Hematopoietic multipotent progenitor cell treated with erythropoietin and hydrocortisone succinate and interleukin-3 and kit ligand, for 8 days (in vitro differentiated cells): ENCODE measurements at places on chromosomes 16 and 17.
A peak's percentile ranks its signal among the peaks of the same experiment; 100 is the strongest.

DNA sequence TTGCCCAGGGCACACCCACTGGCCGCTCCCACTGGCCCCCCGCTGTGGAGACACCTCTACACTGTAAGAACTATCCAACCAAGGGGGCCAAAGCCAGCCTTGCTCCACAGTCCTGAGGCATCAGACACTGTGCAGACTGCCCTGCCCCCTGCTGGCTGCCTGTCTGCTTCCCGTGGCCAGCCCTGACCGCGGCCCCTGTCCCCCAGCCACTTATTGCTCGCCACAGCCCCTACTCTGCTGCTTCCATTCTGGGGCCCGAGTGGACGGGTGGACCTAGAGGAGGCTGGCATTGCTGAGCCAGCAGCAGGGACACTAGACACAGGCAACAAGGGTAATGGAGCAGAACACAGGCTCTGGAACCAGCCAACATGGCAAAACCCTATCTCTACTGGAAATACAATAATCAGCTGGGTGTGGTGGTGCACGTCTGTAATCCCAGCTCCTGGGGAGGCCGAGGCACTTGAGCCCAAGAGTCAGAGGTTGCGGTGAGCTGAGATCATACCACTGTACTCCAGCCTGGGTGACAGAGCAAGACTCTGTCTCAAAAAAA is 19.7 kb upstream of the LRRC37A3 start:
- DNase-seq, result peak; percentile 73

GRCh38 chr17:43360376-43360738 is 38.4 kb upstream of the ARL4D start:
- peak; percentile 87 for DNase-seq

DNA sequence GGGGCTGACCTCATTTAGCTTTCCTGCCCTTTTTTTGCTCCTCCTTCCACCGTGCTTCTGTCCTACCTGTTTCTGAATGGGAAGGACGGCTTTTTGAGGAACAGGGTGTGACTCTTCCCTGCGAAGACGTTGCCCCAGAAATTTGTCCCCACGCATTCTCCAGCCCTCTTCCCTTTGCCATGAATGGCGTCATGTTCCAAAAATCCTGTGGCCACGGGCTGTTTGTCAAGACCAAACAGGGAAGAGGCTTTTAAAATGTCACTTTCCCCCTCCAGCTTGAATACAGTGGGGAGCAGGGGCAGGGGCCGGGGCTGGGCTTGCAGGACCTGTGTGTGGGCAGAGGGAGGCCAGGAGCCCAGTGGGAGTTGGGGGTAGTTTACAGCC is 13.9 kb downstream of the MPRIP start:
- DNase-seq, result no peak

DNA sequence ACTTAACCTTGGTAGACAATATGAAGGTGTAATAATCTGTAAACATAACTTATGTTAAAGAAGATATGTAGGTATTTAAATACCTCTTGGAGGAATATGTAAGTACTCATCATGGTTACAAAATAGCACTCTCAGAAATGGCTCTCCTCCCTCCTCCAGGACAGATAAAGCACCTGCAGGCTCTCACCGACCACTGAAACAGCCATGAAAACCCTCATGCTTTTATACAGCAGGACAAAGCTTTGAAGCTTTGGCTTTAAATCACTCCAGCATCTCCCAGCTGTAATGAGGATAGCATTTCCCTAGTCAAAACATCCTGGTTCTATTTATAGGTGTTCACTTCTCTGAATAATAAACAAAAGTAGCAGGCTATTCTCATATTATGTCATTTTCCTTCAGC is 69.1 kb upstream of the PMFBP1 start:
- no peak for DNase-seq

DNA sequence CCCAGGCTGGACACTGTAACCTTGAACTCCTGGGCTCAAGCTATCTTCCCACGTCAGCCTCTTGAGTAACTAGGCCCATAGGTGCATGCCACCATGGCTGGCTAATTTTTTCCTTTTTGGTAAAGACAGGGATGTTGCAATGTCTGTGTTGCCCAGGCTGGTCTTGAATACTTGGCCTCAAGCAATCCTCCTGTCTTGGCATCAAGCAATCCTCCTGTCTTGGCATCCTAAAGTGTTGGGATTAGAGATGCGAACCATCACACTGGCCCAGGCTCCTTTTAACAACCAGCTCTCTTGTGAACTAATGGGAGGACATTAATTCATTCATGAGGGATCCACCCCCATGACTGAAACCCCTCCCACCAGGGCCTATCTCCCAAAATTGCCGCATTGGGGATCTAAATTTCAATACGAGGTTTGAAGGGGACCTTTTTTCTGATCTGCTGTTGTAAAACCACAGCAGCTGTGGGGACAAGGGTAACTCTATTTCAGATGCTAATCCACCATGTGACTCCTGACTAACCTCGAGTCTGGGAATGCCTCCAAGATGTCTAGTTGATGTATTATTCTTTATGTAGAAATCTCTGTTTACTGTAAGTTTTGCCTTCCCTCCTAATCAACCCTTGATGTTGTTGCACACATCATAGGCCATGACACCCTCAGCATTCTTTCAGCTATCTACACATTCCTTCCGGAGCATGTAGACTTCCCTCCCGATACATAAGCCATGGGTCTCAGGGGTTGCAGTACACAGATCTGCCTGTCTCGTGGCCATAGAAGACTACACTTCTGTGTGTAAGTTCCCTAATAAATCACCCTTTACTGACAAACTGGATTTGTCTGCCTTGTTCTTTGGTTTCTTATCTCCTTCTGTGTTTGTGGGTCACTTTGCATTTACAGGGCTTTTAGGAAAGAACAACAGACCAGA is 37.6 kb downstream of the RNF112 start:
- DNase-seq, result no peak

DNA sequence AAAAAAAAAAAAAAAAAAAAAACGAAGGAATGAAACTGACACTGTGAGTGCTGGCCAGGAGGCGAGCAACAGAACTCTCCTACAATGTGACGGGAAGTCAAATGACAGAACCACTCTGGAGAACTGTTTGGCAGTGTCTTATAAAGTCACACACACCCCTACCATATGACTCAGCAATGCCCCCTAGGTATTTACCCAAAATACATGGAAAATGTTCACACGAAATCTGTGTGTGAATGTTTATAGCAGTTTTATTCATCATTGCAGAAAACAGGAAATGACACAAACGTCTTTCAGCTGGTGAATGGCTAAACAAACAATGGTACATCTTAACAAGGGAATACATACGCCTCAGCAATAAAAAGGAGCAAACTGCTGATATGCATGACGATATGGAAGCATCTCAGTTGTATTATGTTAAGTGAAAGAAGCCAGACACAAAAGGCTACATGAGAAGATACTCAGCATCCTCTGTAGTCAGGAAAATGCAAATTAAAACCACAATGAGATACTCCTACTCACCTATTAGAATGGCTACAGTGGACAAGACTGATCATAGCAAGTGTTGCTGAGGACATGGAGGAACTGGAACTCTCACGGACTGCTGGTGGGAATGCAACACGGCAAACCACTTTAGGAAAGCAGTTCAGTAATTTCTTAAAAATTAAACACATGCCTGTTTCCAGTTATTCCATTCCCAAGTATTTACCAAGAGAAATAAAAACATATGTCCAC is 74.7 kb downstream of the TBC1D16 start:
- DNase-seq, result no peak

DNA sequence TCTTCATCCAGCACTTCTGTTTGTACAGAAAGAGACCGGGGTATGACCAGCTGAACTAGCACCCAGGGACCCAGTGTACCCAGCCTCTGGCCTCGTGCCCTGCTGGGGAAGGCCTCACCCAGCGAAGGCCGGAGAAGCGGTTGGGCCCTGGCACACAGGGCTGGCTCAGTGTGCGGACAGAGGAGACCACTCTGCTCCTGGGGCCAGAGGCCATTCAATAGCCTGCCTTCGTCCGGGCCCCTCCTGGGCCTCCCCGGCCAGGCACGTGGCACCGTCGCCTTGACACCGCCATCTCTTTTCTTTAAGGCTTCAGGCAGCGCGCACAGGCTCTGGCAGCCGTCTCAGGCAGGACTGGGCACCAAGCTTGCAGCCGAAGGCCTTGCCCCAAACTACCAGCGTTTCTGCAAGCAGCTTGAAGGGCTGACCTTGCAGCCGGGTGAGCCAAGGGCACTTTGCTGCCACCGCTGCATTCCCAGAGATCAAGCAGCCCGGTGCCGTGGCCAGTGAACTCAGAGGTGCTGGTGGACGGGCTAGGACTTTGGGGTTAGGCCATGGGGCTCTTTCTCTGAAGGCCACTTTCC is 8.0 kb downstream of the TAX1BP3 start:
- no peak for DNase-seq

- no peak for DNase-seq
These were observed 481.3 kb downstream of the TMEM114 start for GRCh38 chr16:8108991-8109509.
